ENCODE measurements at places on chromosomes 2 and 18.
A peak's percentile ranks its signal among the peaks of the same experiment; 100 is the strongest.

DNA sequence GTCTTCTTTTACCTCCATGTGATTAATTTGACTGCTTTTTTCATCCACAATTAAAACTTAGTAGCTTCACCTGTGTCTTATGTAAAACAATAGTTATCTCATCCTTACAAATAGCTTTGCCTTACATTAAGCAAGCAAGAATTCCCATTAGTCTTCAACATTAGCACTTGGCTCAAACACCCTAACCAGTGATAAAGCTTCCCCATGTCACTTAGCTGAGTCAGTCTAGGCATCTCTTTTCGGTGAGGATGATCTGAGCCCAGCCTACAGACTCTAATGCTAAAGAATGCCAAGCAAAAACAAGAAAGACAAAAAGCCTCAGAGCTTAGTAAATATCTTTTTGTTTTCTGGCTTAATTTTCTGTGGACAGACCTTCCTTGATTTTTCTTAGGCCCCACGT is 26.1 kb downstream of the GAD1 start:
- DNase-seq = no peak

- DNase-seq = no peak
Measured at GRCh38 chr2:101113441-101114267, 37.5 kb downstream of the TBC1D8 start.

DNA sequence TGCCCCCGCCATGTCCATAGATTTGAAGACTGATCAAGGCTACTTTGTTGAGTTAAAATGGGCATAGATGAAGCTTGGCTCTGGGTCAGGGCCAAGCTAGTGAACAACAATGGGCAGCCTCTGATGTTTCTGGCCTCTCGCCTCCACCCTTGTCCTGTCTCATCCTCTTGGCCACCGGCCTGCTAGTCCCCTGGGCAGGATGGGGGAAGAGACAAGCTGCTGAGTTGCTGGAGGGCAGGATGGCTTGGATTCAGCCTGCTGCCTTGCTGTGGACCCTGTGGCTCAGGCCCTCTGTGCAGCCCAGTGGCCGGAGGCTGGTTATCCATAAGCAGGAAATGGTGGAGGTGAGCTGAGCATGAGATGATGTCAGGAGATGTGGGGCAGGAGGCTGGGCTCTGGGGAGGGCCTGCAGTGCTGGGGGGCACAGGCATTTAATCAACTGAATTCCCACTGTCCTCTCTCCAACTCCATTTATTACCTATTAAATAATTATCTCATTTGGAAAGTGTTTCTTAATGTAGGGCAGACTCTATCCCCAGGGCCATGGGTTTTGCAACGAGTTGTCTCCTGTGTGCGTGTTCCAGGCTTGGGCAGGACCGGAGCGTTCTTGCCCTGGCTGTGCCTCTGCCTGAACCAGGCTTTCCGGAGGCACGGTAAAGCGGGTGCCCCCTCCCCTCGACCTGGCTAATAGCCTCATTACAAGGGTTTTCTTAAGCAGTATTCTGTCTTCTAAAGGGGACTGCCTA is 122.9 kb downstream of the GLI2 start:
- no peak for DNase-seq

GRCh38 chr18:398935-399630 is 101.4 kb downstream of the COLEC12 start:
- no peak for DNase-seq

DNA sequence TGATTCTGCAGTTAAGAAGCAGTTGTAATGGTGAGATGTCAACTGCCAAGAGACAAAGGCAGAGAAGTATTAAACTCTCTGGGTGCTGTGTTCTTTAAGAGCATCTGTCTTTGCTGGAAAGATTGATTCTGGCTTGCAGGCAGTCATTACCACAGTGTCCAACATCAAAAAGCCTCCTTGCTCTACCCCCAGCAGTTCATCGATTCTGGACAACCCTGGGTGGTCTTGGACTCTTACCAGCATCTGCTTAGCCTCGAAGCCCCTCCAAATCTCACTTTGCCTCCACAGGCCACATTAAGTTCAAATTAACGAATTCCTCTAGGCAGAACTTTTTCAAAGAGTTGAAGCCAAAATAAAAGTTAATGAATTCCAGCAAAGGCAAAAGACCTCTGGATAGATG is 1061.4 kb downstream of the TSN start:
- no peak for DNase-seq

GRCh38 chr2:151344906-151345305 is 12.5 kb upstream of the TNFAIP6 start:
- DNase-seq = no peak

GRCh38 chr18:384897-385296 is 115.6 kb downstream of the COLEC12 start:
- no peak for DNase-seq

DNA sequence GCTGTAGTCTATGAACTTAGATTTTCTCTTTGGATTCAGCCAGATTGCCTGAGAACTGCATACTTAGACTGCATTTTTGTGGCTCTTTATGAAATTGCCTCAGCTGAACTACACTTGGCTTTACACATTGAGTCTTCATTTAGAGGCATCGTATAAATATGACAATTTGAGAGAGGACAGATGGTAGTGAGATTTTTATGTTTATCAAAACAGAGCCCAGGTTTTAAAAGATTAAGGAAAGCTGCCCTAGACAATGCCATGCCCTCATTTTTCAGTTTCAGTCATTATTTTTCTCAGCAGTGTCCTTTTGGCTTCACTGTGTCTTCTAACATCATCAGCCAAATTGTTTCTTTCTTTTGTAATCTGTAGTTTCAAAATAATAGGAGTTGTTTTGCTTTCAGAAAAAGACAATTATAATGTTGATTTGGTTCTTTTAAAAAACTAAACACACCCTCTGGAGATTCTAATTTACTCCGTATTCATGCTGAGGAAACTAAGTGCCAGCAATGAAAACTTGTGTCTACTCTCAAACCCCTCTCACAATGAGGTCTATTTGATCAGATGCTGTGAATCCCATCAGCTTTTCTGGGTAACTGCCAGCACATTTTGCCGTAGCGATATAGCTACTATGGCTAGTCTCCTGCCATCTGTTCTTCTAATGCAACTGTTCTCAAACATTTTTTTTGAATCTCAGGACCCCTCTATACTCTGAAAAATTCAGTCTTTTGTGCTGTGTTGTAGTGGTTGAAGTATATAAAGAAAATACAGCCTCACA is 46.2 kb downstream of the TWSG1 start:
- no peak for DNase-seq

DNA sequence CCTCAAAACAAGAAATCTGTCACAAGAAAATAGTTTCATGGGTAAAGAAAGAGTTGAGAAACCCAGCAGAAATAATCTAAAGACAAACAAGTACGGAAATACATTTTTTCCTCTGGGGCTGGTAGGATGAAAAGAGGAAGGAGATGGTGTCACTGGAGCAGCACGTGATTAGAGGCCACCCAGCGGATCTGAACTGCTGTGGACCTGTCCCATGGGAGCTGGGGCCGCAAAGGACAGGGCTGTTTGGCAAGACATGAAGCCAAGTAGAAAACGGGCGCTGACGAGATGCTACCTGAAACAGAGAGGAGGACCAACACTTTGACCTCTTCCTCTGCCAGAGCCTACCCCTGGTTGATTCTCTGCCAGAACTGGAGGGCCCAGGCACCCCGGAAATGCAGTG is 295.4 kb upstream of the ATP5MC3 start:
- no peak for DNase-seq

GRCh38 chr2:113185664-113186432 is 12.1 kb downstream of the PSD4 start:
- no peak for DNase-seq

DNA sequence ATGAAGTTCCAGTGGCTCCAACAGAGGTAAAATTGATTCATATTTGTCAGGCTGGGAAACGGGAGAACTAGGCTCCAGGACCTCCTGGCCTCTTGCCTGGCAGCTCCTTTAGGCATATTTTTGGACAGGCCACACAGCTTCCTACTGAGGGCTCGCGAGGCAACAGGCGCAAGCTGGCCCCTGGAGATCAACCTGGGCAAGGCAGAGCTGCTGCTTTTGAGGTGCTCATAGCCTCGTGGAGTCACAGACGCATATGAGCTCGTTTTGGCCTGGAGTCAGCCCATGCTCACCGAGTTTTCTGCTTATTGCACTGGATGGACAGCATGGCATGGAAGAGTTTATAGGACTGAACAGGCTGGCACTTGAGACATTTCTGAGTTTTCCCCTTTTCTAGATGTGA is 97.7 kb downstream of the CAPN13 start:
- peak; percentile 39 for DNase-seq

GRCh38 chr2:74019516-74019915 is 34.8 kb downstream of the TET3 start:
- no peak for DNase-seq
